SJSA1 (cell line): ENCODE measurements at places on chromosomes 6 and 20.
A peak's percentile ranks its signal among the peaks of the same experiment; 100 is the strongest.

DNA sequence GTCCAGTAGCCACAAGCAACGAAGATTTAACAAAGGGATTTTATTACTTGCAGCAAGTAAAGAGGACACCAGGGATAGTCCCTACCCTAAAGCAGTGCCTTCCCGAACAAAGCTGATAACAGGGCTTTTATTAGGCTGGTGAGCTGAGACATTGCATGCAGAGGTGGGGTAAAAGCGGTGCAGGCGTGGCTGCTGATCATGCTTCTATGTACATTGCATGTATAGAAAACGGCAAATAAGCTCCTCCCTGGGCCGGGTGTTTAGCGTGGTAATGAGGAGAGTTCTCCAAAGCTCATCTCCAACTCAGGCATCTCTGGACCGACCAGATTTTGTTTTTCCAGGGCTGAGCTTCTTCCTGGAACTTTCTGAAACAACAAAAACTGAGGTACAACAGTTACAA is 83.5 kb upstream of the CDH4 start:
- DNase-seq, result no peak
- peaks cover 10% of the 10 kb centered on the region for H3K4me1 ChIP-seq
- no peak overlapping the region for H3K27ac ChIP-seq
- no peaks in the 10 kb centered on the region for H3K27me3 ChIP-seq
- H3K36me3 ChIP-seq, result no peaks in the 10 kb centered on the region

- peaks cover 24% of the 10 kb centered on the region for H3K4me1 ChIP-seq
- no peak overlapping the region for H3K4me3 ChIP-seq
- H3K36me3 ChIP-seq, result no peaks in the 10 kb centered on the region
- no peak for DNase-seq
Observed at GRCh38 chr6:134034478-134034877, 17.9 kb downstream of the SLC2A12 start.

DNA sequence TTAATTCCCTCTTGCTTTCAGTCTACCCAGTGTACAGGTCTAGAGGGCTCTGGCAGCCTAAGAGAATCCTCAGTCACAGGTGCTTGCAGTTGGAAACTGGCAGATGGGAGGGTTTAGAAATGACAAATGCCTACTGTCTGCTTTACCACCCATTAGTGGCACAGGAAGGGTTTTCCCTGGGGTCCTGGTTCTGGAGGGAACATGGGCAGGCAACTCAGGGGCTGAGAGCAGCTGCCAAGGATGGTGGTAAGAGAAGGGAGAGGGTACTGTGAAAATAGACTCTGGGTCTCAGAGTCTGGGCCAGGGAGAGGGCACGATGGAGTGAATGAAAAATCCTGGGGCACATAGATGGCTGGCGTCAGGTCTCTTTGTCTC is 103.5 kb downstream of the TCP11 start:
- no peaks in the 10 kb centered on the region for H3K36me3 ChIP-seq
- no peak overlapping the region for H3K4me3 ChIP-seq
- no peaks in the 10 kb centered on the region for H3K27me3 ChIP-seq
- H3K27ac ChIP-seq, result peak overlapping the region; percentile 25
- no peak for DNase-seq

DNA sequence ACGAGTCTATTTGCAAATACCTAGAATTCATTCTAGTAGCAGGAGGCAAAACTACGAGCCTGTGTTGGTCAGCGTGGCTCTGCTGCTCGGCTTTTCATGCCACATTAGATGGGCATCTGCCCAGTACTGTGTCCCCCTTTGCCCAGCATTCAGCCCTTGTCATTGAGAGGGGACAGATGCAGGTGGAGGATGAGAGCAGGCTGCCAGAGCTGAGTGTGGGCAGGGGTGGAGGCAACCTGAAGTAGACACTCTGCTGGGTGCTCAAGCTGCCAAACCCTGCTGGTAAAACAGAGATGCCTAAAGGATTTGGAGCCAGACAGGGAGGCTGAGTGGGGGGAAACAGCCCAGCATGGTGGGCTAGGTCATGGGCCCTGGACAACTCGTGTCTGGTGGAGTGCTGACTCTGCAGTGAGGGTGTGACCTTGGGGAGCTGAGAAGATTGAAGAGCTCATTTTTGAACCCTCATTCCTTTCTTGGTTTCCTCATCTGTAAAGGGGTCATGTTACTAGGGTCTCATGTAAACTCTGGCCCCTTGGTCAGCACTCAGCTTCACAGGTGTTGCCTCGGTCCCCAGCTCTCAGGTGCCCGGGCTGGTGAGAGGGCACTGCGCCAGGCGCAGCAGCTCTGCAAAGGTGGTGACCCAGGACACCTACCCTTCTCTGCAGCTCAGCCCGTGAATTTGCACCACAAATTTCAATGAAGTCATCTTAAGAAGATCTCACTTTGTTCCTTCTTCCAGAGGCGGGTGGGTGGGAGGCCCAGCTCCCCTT is 64.2 kb upstream of the BHLHE23 start:
- H3K36me3 ChIP-seq, result no peaks in the 10 kb centered on the region
- DNase-seq, result no peak
- no peak overlapping the region for H3K4me3 ChIP-seq
- peaks cover 54% of the 10 kb centered on the region for H3K27me3 ChIP-seq
- no peak overlapping the region for H3K27ac ChIP-seq

- DNase-seq, result no peak
- H3K27me3 ChIP-seq, result no peaks in the 10 kb centered on the region
- no peak overlapping the region for H3K4me3 ChIP-seq
- H3K27ac ChIP-seq, result no peak overlapping the region
- H3K36me3 ChIP-seq, result no peaks in the 10 kb centered on the region
- H3K4me1 ChIP-seq, result no peaks in the 10 kb centered on the region
Observed at GRCh38 chr6:130407032-130407431, 41.2 kb downstream of the TMEM200A start.

DNA sequence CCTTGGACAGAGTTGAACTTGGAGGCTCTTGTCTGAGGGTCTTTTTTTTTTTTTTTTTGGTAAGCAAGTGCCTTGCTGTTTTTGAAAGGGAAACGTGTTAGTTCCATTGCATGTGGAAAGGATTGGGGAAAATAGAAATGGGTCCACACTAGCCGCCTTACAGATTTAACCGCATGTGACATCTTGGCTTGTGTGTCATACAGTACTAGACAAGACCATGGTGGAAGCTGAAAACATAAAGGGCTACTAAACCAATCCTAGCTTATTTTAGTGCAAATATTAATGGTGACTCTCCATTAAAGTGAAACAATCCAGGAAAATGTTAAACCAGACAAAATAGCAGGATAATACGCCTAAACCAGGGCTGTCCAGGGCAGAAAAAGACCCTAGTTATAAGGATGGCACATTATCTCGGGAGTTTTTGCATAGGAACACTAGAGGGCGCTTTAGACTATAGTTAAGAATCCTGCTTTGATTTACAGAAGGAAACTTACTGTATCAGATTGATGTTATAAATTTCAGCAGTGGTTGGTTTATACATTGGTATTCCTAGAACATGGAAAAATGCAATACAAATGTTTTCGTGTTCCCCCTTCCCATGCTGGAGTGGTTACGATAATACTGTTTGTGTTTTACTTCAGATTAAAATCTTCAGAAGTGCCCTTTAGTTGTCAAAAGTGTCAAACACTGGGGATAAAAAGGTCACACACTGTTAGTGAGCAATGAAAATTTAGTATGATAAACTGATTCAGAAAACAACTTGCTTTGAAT is 59.8 kb upstream of the DEK start:
- no peaks in the 10 kb centered on the region for H3K4me1 ChIP-seq
- H3K27ac ChIP-seq, result no peak overlapping the region
- H3K36me3 ChIP-seq, result no peaks in the 10 kb centered on the region
- no peak overlapping the region for H3K4me3 ChIP-seq
- H3K27me3 ChIP-seq, result no peaks in the 10 kb centered on the region

DNA sequence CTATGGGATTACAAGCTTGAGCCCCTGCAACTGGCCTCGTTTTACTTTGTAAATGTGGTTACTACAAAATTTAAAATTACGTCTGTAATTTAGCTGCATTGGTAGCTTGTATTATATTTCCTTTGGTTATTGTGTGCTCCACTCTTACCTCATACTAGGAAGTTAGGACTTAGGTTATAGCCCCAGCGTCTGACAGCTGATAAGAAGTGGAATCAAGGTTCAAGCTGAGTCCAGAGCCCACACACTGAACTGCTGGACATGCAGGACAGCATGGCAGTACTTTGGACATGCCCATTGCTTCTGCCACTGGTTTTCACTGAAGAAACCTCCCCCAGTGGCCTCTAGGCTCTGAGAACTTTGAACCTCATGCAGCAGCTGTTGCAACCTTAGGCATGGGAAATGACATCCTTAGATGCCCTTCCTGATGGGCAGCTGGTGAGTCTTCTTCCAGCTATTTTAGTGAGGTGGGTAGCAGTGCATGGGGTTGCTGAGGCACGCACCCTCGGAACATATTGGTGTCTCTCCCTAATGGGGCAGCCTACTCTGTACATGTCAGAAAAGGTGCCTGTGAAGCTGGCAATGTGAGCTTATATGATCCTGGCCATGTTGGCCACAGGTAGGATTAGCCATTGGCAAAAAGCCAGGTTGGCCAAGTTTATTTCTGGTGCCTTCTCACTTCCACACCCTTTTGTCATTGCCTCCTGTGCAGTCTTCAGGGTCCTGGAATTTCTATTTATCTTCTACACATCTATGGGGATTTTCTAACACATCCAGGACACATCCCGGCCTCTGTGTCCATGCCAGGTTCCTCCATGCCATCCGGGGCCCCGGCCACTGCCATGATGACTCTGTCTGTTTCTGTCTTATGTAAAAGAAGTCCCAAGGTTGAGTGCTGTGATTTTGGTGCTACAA is 85.3 kb downstream of the CDS2 start:
- no peak overlapping the region for H3K27ac ChIP-seq
- DNase-seq, result no peak
- no peaks in the 10 kb centered on the region for H3K36me3 ChIP-seq
- peaks cover 7% of the 10 kb centered on the region for H3K4me1 ChIP-seq
- H3K27me3 ChIP-seq, result no peaks in the 10 kb centered on the region
- no peak overlapping the region for H3K4me3 ChIP-seq

- no peak overlapping the region for H3K4me3 ChIP-seq
- no peak overlapping the region for H3K27ac ChIP-seq
- DNase-seq, result no peak
- H3K4me1 ChIP-seq, result peaks cover 3% of the 10 kb centered on the region; the same call in 1 of the 2 replicates
- H3K36me3 ChIP-seq, result no peaks in the 10 kb centered on the region
Observed at GRCh38 chr20:9032758-9033157, 36.1 kb upstream of the PLCB4 start.

DNA sequence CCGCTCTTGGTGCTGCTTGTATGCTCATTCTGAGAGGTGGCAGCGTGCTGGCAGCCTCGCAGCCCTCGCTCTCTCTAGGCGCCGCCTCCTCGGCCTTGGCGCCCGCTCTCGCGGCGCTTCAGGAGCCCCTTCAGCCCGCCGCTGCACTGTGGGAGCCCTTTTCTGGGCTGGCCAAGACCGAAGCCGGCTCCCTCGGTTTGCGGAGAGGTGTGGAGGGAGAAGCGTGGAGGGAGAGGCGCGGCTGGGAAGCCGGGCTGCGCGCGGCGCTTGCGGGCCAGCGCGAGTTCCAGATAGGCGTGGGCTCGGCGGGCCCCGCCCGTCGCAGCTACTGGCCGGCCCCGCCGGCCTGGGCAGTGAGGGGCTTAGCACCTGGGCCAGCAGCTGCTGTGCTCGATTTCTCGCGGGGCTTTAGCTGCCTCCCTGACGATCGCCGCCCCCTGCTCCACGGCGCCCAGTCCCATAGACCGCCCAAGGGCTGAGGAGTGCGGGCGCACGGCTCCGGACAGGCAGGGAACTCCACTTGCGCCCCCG is 19.5 kb upstream of the FAM8A1 start:
- peak overlapping the region; percentile 40 for H3K4me3 ChIP-seq
- DNase-seq, result no peak
- H3K27ac ChIP-seq, result no peak overlapping the region
- no peaks in the 10 kb centered on the region for H3K27me3 ChIP-seq

DNA sequence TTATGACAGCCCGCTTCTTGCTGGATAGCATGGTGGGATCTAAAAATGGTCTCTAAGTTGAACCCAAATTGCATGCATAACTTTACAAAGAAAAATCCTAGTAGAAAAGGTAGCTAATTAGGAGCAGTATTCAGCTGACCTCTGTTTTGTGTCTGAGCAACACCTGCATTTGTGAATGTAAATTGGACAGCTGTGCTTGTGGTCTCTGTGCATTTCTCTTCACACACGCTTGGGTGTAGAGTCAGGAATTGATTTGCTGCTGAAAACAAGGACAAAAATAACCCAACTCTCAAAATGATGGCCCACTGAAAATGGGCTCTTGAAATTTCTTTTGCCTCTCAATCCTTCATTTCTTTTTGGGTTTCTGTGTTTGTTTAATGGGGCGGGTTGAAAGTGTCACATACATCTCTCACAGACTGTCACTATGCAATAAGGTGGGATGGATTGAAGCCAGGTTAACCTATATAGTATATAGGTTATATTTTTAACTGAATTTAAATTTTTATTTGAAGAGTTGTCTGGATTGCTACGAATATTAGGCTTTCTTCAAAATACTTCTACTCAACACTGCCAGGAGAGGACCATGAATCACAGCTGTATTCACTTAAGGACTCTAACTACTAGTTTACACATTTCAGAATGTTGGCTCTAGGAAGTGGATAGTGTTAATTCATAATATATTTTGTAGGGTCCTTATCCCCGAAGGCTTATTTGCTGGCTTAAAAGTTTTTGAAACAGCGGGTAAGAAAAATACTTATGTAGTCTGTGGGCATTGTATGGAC is 46.5 kb downstream of the SOBP start:
- H3K27ac ChIP-seq, result no peak overlapping the region
- no peak overlapping the region for H3K4me3 ChIP-seq
- no peak for DNase-seq

DNA sequence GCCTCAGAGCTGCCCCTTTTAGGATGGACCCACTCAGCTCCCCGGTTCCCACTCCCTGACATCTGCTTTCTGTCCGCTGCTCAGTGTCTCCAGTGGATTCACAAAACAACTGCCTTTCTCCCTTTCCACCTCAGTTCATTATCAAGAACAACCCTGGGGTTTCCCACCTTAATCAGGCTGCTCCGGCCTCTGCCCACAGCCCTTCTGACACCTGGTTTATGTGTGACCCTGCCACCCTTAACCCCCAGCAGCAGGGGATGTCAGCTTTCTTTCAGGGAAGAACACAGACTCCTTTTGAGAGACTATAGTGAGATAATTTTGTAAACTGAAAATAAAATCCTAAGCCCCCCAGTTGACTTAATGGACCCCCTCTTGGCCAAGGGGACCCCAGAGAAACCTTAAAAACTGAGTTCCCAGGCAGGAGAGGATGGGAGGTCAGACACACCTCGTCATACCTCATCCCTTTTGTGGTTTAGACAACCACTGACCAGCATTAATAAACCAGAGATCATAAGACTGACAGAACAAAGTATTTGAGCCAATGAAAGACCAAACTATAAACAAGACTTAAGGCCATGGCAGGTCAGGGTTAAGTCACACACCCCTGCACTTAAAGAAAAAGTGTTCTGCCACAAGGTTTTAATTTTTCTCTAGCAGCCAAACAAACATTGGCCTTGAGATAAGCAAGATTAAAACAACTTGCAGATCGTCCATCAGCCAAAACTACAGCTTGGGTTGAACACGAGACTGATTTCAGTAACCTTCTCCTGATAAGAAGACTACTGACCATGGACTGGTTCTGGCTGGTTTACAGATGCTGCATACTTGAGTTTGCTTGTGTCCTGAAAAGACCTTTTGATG is 42.4 kb upstream of the DDR1 start:
- no peak for DNase-seq
- H3K4me1 ChIP-seq, result peaks cover 27% of the 10 kb centered on the region
- H3K27me3 ChIP-seq, result no peaks in the 10 kb centered on the region
- no peak overlapping the region for H3K4me3 ChIP-seq
